Psoas muscle (tissue), 8 donors: ENCODE measurements at places on chromosomes 5 and 9. TPM values are rescaled to one million over a fixed set of nuclear protein-coding genes. Genes with fewer than 3 reads are reported as not detected.

The PCDHB3 gene
- 0.93 TPM for total RNA-seq

The BRD8 gene
- 25.2 TPM for total RNA-seq

DNA sequence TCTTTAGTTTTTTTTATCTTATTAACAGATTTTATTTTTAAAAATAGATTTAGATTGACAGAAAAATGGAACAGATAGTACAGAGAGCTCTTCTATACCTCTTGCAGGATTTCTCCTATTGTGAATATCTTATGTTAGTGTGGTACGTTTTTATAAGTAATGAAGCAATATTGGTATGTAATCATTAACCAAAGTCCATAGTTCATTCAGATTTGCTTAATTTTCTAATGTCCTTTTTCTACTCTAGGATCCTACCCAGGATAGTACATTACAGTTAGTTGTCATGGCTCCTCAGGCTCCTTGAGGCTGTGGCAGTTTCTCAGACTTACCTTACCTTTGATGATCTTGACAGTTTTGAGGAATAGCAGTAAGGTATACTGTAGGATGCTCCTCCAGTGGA lies 30.4 kb downstream of the PPP2R2B start:
- H3K4me3 ChIP-seq, result no peak overlapping the region
- no peaks in the 10 kb centered on the region for H3K36me3 ChIP-seq
- no peak for DNase-seq

DNA sequence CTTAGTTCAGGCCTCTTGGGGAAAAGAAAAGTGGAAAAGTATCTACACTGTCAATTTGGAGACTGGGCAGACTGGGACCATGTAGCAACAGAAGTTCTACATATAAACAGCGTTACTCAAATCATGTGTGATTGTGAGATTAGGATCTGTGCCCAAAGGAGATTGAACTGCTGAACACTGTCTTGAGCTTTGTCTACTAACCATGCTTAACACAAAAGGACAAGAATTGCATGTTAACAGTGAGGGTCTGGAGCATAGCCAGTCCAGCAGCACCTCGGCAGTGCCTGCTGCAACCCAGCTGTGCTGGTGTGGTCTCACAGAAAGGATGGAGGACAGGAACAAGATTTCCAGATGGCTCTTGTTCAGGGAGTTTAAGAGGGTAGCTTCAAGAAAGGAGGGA lies 5.7 kb downstream of the PAM start:
- H3K27ac ChIP-seq, result peak overlapping the region; percentile 97
- no peaks in the 10 kb centered on the region for H3K36me3 ChIP-seq
- H3K4me1 ChIP-seq, result peaks cover 74% of the 10 kb centered on the region
- no peaks in the 10 kb centered on the region for H3K27me3 ChIP-seq

DNA sequence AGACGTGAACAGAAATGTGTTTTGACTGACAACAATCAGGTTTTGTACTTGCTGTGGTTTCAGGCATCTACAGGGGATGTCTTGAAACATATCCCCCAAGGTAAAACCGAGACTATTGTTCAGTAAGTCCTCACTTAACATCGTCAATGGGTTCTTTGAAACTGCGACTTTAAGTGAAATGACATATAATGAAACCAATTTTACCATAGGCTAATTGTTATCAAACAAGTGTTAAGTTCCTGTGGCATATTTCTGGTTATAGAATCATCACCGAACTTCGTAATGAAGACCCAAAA lies 16.4 kb upstream of the OMD start:
- no peak overlapping the region for H3K4me3 ChIP-seq
- H3K36me3 ChIP-seq, result no peaks in the 10 kb centered on the region
- DNase-seq, result no peak
- peaks cover 8% of the 10 kb centered on the region for H3K4me1 ChIP-seq
- no peak overlapping the region for H3K27ac ChIP-seq

- DNase-seq, result no peak
- no peak overlapping the region for H3K27ac ChIP-seq
- H3K36me3 ChIP-seq, result no peaks in the 10 kb centered on the region
- no peaks in the 10 kb centered on the region for H3K4me1 ChIP-seq
- no peaks in the 10 kb centered on the region for H3K27me3 ChIP-seq
Observed at GRCh38 chr5:6175172-6175854, 203.0 kb downstream of the MED10 start.
